ENCODE measurements at places on chromosomes 2 and 18.

DNA sequence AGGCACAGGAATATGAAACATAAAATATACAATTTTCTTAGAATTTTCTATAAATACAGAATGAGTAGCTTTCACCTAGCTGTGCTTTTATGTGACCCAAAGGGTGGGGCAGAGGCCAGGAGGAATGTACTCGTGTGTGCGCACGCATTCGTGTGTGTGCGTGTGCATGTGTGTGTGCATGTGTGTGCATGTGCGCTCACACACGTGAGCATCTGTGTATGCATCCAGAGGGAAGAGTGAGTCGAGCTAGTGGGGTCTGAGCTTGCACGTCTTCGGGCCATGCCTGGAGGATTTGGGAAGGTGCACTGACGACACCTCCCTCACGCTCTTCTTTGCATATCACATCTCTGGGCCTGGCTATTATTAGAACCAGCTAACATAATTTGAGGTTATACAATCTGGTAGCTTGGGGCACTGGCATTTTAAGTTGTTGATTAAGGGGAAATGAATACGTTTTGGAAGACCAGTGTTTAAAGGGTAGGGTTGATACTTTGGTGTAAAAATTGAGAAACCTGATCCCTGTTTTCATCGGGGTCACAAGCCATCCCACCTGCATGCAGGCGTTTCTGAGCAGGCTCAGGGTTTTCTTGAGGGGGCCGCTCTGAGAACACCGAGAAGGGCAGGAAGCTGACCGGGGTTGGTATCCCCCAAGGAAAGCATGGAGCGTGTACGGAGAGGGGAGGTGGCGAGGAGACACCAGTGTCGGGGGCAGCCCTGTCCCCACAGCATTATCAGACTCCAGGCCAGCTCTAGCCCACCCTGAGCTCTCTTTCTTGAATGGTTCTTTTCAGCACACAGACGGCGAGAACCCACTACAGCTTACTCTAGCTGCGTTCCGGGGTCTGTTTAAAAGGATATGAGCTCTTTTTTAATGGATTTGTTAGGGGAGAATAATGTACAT lies 85.3 kb downstream of the LRRFIP1 start:
- no peak for DNase-seq

- DNase-seq: no peak
Observed at GRCh38 chr18:21196426-21196825, 45.6 kb upstream of the GREB1L start.

- no peak for DNase-seq
Observed at GRCh38 chr2:81002906-81003305, 698.4 kb upstream of the LRRTM1 start.

- DNase-seq: no peak
Observed at GRCh38 chr2:158189526-158189925, 87.8 kb downstream of the UPP2 start.

GRCh38 chr2:242019344-242019743 lies 149.8 kb downstream of the RTP5 start:
- no peak for DNase-seq

- DNase-seq: no peak
Observed at GRCh38 chr2:211737282-211737681, 801.3 kb downstream of the ERBB4 start.

DNA sequence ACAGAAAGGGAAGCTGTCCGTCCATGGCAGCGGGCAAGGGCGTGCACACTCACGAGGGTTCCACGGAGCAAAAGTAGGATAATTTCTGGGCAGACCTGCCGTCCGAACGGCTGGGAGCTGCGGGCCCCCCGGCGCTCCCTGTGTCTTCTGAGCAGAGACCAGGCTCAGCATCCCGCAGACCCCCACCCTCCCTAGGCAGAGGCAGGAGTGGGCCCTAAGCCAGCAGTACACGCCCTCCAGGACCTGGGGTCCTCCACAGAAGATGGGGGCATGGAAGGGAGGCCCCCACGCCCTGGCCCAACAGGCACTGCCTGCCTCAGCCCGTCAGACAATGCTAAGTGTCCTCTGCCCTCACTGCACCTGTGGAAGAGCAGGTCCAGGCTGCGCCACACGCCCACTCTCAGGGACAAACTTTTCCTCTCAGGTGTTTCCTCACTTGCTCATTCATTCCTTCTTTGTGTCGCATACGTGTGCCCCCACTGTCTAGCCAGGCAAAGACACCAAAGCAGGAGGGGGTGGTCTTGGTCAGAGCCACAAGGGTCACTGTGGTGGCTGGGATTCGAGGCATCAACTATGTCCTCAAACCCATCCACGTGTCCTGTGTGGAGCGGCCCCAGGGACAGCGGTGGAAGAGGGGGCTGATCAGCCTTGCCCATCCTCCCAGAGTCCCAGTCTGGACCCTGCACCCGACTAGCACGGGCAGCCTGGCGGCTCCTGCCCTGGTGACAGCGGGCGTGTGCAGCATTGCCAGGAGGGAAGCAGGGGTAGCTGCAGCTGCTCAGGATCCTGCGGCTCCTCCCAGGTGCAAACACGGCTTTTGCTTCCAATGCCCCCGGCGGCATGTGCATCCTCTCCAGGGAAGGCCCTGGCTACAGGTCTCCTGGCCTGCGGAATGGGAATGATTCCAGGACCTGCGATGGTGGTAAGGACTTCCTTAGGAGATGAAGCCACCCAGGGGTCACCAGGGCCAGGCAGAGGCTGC lies 2.4 kb upstream of the GPC1 start:
- DNase-seq: no peak

DNA sequence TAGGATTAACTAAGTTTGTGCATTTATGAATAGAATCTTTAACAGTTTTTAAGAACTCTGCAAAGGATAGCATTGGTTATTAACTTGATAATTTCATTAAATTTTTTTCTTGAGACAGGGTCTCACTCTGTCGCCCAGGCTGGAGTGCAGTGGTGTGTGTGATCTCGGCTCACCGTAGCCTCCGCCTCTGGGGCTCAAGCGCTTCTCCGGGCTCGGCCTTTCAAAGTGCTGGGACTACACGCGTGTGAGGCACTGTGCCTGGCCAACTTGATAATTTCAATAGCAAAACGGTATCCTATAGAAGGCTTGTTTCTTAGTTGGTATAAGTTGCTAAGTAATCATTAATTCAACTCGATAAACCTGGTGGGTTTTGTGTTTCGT lies 38.0 kb downstream of the ADNP2 start:
- DNase-seq: no peak

DNA sequence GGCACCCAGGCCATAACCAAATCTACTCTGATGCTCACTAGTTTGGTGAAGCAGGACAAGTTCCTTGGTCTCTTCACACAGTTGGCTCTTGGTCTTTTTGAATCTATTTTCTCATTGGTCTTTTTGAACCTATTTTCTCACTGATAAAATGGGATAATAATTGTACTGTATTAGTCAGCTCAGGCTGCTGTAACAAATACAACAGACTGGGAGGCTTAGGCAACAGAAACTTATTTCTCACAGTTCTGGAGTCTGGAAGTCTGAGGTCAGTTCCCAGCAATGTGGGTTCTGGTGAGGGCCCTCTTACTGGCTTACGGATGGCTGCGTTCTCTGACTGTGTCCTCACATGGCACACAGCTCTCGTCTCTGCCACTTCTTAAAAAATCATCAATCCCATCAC lies 63.5 kb downstream of the C1D start:
- no peak for DNase-seq

Measured in stimulated activated CD8-positive, alpha-beta memory T cell treated with anti-CD3 and anti-CD28 coated beads, Interleukin-4, amount 100 ng/mL, for 1 hour (primary cell).